ENCODE measurements at places on chromosomes 2 and 18.

DNA sequence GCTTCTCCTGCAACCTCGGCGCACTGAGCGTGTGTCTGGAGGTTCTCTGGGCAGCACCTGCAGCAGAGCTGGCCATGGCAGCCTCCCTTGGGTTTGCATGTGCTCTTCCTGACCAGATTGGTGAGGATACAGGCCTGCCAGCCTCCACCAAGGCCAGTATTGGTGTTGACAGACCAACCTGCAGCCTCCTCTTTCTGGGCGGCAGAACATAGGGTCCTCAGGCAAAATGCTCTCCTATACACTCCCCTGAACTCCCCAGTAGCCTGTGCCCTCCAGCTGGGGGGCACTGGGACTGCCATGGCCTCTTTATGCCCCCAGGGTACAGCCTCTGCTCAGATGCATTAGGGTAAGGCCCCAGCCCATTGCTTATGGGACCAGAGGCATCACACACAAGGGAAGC, 131.9 kb upstream of the SPRED2 start:
- DNase-seq: no peak

DNA sequence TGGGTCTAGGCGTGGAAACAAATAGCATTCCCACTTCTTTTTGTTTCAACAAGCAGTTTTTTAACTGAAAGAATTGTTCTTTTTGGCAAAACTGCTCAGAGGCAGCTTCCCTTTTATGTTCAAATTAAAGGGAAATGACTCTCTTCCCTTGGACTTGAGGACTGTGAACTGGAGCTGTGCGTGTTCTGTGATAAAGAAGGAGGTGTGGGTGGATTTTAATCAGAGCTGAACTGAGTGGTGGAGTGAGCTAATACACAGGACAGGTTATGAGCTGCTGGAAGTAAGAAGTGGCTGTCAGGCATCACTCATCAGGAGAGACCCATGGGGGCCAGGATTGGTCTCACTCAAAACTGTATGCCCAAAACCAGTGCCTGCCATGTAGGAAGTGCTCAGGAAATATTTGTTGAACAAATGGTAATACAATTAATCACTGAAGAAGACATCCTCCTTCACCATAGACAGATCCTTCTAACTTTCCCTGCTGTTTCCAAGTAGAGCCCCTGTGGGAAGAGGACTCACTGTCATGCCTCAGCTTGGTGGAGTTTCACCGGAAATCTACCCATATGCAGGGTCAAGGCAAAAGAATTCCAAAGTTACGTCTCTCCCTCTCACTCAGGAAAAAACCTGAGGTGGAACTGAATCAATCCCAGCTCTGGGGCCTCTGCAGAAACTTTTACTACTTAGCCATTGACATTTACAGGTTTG, 55.9 kb downstream of the FEZ2 start:
- DNase-seq: no peak

GRCh38 chr2:234241656-234242458, 191.4 kb downstream of the SPP2 start:
- no peak for DNase-seq

GRCh38 chr2:27494284-27494943, 586 bp downstream of the FNDC4 start:
- DNase-seq: no peak

- DNase-seq: no peak
These were observed 129.3 kb downstream of the ZNF236 start for GRCh38 chr18:76951456-76952247.

DNA sequence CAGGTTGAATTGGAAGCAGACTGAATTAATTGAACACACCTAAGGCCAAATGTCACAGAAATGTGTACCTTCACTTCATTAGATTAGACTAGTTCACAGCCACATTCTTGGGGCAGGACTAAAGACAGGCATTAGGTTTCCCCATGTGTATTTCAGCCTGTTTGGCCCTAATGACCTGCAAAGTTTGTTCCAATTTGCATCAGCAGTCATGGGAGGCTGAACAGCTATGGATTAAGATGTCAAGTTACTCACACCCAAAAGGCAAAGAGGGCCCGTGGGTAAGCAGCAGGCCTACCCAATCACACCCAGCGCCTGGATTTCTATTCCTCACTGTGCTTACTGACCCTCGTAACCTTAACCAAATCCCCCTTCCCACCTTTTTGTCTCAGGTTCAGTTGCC, 99.6 kb upstream of the RIOK3 start:
- no peak for DNase-seq

DNA sequence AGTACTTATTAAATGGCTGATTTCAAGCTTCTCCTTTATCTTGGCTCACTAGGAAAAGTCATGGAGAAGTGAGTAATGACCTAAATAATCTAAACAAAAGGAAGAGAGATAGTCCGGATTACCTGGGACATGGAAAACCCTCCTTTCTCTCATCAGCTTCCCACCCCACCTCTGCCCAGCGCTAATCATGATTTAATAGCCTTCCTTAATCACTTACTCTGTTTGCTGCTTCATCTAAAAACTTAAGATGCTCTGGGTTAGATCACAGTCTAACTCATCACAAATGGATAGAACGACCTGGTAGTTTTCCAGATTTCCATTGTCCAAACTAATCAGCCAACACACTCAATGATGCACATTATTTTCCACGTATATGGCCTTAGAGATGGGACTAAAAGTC, 87.8 kb upstream of the THOC1 start:
- no peak for DNase-seq

GRCh38 chr2:103789381-103790095, 1027.7 kb downstream of the TMEM182 start:
- no peak for DNase-seq

- DNase-seq: peak; percentile 31
These were observed 66.5 kb downstream of the DTNB start for GRCh38 chr2:25606892-25607291.

GRCh38 chr2:19717446-19717845, 184.3 kb downstream of the TTC32 start:
- no peak for DNase-seq
